ENCODE measurements at places on chromosomes 7 and 10.

GRCh38 chr7:115782696-115783490 lies 247.7 kb downstream of the TFEC start:
- no peak for DNase-seq

DNA sequence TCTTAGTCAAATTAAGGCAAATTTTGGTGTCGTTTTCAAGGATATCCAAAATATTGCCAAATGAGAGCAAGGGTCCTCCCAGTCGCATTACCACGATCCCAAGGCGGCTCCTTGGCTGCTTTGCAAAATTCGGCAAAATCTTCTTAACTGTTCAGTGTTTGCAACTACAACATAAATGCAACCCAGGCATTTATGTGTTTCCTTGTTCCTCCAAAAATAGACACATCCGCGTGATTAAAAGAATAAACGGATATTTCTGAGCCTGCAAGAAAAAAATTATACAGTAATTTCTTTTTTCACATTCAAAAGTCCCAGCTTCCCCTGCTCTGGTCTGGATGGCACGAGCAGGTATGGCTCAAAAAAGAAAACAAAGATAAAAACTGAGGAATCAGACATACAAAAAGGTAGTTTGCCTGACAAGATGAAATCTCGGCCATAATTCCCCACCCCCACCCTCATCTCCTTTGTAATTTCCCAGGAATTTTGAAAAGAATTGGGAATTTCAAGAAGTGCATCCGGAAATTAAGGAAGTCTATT lies 6.0 kb downstream of the SKIDA1 start:
- DNase-seq: no peak

- DNase-seq: no peak
Observed at GRCh38 chr10:101939729-101940128, 96.1 kb upstream of the KCNIP2 start.

- DNase-seq: no peak
Observed at GRCh38 chr10:133202778-133203651, 27.0 kb upstream of the UTF1 start.

- no peak for DNase-seq
Observed at GRCh38 chr7:99137411-99138180, 6.3 kb downstream of the SMURF1 start.

- DNase-seq: no peak
Observed at GRCh38 chr10:118621304-118621942, 26.0 kb upstream of the PRLHR start.

- DNase-seq: no peak
Observed at GRCh38 chr7:37329940-37330339, 118.7 kb downstream of the ELMO1 start.

- DNase-seq: no peak
Observed at GRCh38 chr7:50353201-50353600, 48.7 kb downstream of the IKZF1 start.

DNA sequence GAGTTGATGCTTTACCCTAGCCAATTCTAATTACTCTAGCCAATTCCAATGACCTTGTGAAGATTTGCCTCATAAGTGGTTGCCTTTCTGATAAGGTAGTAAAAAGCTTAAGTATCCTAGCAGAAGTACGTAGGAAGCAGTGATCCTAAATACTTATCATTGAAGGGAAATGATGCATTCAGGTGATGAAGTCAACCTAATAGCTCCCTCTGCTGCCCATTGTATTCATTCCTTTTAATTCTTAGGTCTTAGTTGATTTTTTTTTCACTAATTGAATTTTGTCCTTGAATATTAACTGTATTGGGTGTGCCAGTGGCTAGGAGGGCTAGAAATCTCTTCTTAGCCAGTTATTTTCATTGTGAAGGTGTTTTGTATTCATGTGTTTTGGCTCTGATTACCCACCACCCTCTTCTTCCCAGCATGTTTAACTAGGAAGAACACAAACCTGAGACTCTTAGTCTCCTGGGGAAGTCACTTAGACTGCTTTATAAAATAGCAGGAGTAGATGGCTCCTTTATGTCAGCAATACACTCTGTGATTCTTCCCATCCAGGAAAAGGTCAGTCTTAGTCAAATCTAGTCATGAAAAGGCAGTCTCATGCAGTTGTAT lies 46.3 kb downstream of the PLEKHA8 start:
- peak; percentile 72 for DNase-seq

DNA sequence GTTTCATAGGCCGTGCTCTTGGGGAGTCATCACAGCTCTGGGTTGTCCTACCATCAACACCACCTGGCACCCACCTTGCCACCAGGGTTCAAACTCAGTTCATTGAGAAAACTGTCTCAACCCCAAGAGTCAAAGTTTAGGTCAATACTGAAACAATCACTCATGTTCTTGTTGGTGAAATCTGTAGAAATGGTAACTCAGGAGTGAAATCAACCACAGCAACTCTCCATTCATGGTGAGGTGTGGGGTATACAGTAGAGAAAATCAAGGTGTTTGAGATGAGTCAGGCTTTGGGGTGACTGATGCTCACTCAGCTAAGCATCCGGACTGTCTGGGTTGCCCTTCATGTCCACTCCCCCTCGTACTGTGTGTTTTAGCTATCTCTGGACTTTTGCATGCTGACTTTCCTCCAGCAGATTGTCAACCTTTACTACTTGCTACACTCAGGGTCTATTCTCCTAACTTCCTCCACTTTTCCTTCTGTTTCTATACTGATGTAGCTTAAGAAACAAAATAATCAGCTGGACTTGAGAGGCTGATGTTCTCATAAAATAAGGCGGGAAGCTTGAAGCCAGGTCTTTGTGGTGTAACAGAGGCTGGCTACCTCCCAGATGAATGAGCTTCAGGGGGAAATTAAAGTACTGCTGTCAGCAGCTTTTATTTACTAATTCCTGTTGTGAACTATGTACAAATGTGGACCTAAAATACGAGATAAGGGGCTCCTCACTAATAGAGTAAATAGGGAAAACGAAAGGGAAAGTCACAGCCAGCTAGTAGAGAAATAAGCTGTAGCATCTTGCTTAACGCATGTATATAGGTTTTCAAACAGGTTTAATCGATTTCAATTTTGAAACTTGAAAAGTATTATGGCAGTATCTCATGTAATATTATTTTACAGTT lies 173.6 kb upstream of the AKR1E2 start:
- no peak for DNase-seq

- DNase-seq: peak; percentile 77
Observed at GRCh38 chr7:81684514-81685269, 85.2 kb downstream of the HGF start.

DNA sequence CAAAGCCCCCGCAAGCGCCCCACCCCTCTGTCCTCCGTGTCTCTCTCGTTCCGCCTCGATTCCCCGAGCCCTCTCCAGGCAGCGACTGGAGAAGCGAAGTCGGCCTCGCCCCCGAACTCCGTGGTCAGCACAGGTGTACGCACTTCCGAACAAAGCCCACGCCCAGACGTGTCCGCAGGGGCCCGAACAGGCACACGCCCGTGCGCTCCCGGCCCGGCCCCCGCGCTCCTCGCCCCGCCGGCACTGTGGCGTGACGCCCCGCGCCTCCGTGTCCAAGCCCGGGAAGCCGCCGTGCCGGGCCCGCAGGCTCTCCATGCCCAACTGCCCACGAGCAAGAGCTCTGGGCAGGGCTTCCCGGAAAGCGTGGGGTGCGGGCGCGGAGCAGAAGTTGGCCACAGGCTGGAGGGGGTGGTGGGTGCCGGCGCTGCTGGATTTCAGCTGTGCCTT lies 662 bp downstream of the NRCAM start:
- DNase-seq: no peak

DNA sequence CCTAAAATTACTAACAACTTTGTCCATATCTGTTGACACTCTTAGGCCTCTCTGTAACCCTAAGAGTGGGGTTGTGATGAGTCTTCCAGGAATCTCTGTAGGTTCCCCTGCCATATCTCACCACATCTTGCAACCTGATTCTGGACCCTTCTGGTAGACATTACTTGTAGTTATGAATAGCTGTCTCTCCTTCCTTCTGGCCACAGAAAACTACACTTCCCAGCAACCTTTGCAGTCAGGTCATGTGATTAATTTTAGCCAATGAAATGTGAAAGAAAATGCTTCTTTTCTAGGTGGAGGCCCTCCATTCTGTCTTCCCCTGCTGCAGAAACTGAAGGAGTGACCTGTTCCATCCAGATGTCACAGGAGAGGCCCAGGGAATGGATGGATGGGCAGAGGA lies 147.6 kb upstream of the AOAH start:
- peak; percentile 73 for DNase-seq

- no peak for DNase-seq
Observed at GRCh38 chr10:121416071-121416470, 182.2 kb downstream of the FGFR2 start.

DNA sequence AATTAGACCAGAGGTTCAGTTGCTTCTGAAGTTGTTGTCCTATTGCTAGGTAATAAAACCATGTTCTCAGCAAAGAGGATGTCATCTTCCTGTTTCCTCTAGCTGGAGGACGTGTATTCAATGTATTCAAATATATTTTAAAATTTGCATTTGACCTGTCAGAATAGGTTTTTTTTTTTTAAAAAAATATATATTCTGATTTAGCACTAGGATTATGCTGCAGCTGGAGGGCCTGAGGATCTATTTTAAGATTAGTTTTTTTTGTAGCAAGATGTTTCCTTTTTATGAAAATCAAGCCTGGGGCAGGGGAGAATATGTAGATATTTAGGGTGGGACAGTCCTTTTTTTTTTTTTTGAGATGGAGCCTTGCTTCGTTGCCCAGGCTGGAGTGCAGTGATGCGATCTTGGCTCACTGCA lies 337.0 kb downstream of the FRMD4A start:
- peak; percentile 27 for DNase-seq

DNA sequence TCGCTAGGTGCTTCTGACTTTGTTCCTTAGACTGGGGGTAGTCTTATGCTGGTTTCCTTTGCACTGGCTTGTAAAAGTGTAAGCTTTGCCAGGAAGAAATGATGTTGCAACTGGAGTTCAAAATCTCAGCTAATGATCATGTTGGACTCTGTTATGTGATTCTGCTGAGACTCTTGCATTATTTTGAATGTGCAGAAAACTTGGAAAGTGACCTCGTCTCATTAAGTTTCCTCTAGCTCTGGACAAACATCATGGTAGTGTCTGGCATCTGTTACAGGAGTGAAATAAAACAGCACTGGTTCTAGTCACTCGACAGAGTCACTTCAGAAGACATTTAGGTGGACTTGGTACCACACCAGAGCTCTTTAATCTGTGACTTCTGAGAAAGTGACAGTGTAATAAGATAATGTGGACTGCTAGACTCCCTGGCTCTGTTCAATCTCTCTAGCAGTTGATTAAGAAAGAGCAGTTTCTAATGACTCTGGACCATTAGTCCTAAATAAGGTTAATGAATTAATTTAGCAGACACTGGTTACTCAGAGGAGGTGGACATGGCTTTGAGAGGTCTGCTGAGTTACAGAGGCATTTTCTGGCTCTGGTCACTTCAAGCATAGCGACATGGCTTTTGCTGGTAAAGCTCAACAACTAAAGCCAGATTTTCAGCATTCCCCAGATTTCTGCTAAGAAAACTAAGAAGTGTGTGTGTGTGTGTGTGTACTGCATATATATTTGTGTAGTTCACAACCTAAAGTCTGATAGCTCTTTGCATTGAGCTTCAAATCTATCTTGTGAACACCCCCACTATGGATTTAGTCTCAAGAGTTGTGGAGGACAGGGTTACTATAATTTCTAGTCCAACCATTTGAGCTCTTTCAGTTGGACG lies 2.0 kb downstream of the NRP1 start:
- DNase-seq: no peak

DNA sequence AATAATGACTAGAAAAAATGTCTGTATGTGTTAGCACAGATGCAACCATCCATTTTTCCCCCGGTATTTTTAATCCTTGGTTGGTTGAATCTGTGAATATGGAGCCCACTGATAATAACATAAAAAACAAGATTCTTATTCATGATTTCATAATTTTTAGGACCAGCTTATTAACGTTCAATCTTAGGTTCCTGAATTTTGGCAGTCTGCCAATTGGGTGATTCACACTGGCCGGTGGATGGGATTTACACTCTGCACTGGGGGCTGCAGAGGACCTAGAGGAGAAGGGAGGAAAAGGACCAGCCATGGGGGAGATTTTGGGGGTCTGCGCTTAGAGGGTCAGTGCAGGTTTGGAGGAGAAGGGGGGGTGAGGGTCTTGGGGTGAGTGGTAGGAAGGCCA lies 327.9 kb downstream of the ACTR3B start:
- no peak for DNase-seq

DNA sequence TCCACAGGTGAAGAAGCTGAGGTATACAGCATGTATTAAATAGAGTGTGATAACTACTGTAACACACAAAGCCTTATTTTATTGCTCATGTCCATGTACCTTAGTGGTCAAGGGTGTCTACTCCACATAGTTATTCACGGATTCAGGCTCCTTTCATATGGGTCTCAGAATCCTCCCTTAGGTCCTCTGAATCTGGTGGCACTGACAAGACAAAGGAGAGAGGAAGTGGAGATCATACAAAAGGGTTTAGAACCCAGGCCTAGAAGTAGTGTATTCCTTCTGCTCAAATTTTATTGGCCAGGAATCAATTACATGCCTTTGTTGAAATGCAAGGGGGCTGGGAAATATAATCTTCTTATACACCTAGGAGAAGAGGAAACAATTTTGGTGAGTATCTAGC lies 164.6 kb downstream of the PTEN start:
- DNase-seq: peak; percentile 6

DNA sequence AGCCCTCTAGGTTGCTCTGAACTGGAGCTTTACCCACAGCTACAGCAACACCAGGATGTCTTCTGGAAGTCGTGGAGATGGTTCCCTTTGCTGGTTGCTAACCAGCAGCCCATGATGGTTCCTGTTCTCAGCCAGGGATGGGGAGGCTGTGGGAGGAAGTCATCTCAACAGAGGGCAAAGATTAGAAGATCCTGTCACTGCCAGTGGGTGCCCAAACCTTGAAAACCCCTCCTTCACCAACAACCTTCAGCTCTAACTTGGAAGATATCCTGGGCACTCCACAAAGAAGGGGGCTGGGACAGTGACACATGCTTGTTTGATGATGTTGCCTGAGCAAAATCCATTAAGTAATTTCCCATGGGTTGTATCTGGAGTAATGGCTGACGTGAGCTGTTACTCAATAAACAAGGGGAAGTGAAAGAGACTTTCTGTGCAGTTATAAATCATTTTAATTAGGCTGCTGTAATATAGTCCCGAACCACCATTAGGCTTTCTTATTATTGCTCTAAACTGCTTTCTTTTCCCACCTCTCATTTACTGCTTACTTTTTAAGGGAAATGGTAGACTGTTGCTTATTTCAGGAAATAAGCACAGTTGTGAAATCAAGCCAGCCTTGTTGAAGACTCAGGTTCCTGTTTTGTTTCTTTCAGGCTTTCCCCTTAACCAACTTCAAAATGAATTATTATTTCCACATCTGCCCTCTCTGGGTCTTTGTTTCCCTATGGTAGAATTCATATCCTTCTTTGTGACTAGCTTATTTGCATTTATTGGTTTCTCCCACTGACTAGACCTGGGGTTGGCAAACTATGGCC lies 124.8 kb downstream of the PPP1R17 start:
- DNase-seq: peak; percentile 8

DNA sequence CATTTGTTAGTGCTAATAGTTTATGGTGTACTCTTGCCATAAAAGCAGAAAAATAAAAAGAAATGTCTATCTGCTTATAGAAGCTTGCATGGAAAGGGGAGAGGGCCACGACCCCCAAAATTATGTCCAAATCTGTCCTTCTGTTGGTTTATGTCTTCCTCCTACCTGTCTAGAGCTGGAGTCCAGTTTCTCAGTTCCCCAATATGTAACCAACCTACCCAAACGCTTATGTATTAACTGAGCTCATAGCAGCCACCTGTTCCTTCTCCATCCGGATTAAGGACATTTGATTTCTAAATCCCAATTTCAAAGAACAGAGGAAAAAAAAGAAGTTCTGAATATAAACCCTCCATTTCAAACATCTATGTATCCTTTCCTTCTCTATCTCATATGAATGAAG lies 30.3 kb upstream of the TPK1 start:
- DNase-seq: no peak
